ENCODE measurements at places on chromosomes 12 and 14.

DNA sequence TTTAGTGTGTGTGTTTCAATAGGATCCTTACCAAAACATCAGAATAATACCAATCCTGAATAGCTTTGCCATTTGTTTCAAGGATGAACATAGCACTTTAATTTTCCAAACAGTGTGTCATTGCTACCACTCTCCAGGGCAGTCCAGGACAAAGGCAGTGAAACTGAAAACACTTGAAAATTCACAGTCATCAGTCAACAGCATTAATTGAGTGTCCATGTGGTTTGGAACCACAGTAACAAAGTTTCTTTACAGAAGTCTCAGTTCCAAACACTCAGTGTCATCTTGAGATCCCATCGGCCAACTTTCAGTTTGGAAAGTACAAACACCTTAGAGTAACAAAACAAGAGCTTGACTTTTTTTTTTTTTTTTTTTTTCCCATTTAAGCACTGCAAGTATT lies 228.4 kb upstream of the SOX5 start:
- no peak for DNase-seq

GRCh38 chr14:65168840-65169239 lies 66.5 kb upstream of the MAX start:
- DNase-seq, result no peak

DNA sequence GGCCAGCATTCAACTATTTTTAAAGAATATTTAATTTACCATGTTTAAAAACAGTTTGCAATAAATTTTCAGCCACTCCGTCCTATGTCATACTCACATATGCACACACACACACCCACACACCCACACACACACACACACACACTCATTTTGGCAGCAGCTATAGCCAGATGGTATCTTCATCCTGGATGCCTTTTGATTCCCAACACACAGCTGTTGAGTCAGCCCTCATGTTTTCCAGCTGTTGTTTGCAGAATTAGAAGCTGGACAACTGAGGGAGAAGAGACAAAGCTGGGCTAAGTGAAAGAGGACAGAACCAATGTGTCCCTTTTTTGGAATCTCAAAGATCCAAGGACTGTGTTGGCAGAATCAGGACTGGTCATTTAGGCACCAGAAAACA lies 80.0 kb upstream of the EGLN3 start:
- DNase-seq, result no peak

GRCh38 chr12:132030367-132031038 lies 80.8 kb downstream of the EP400 start:
- DNase-seq, result no peak

DNA sequence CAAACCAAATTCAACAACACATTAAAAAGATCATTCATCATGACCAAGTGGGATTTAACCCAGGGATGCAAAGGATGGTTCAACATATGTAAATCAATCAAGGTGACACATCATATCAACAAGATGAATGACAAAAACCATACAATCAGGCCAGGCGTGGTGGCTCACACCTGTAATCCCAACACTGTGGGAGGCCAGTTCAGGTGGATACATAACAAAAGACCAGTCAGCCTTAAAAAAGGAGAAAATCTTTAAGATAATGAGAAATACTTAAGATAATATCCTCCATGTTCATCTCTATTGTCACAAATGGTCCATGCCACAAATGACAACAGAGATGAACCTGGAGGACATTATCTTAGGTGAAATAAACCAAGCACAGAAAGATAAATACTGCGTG lies 12.4 kb downstream of the L2HGDH start:
- DNase-seq, result no peak

All from activated CD4-positive, alpha-beta memory T cell treated with anti-CD3 and anti-CD28 coated beads, Interleukin-2, amount 10 ng/mL, durations not matched to agents 7 days and 5 days (primary cell).